Activated B cell treated with CpG ODN at 0.5 μM for 24 hours (primary cell): ENCODE measurements at places on chromosomes 7 and 10.

DNA sequence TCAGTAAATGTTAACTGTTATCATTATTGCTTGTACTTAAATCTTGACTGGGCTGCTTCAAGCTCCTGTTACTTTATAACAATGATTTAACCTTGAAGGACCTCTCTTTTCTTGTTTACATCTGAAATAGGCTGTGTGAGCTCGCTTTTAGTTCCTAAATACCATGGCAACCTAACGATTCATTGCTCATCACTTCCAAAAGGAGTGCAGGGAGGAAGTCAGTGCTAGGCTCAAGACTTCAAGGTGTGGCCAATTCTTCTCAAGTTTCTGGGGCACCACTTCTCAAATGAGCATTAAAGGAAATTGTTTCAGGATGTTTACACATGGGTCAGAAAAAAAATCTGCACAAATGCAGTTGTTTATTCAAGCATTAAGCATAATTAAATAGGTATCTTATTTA, 284.2 kb downstream of the MTERF1 start:
- no peak overlapping the region for H3K27ac ChIP-seq
- peaks cover 3% of the 10 kb centered on the region for H3K4me1 ChIP-seq
- H3K36me3 ChIP-seq = no peaks in the 10 kb centered on the region
- no peak overlapping the region for H3K4me3 ChIP-seq
- no peak for DNase-seq

- no peak for DNase-seq
- H3K27ac ChIP-seq = no peak overlapping the region
- no peaks in the 10 kb centered on the region for H3K27me3 ChIP-seq
- no peak overlapping the region for H3K4me3 ChIP-seq
Measured at GRCh38 chr7:151813997-151814396, 62.9 kb downstream of the PRKAG2 start.

DNA sequence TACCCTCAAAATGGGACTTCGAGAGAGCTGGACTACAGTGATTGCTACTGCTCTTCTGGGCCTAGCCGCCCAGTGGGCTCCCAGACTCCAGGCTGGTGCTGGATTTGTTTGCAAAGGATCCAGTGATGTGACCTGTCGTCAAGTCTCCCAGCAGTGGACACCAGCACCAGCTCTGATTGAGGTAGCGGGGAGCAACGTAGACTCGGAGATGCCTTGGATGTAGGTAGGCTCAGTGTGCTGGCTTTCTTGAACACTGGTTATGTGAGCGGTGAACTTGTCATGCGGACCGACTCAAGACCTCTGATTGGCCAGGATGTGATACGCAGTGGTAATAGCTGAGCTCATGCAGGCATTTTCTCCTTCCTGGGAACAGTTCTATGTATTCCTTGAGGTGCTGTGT, 19.4 kb downstream of the AKR1C2 start:
- H3K27ac ChIP-seq = no peak overlapping the region
- no peaks in the 10 kb centered on the region for H3K4me1 ChIP-seq
- H3K4me3 ChIP-seq = no peak overlapping the region
- no peaks in the 10 kb centered on the region for H3K36me3 ChIP-seq
- no peaks in the 10 kb centered on the region for H3K27me3 ChIP-seq
- no peak for DNase-seq

- no peak overlapping the region for H3K27ac ChIP-seq
- no peak for DNase-seq
- H3K4me3 ChIP-seq = no peak overlapping the region
- no peaks in the 10 kb centered on the region for H3K36me3 ChIP-seq
Measured at GRCh38 chr7:114659409-114660125, 245.0 kb downstream of the FOXP2 start.

DNA sequence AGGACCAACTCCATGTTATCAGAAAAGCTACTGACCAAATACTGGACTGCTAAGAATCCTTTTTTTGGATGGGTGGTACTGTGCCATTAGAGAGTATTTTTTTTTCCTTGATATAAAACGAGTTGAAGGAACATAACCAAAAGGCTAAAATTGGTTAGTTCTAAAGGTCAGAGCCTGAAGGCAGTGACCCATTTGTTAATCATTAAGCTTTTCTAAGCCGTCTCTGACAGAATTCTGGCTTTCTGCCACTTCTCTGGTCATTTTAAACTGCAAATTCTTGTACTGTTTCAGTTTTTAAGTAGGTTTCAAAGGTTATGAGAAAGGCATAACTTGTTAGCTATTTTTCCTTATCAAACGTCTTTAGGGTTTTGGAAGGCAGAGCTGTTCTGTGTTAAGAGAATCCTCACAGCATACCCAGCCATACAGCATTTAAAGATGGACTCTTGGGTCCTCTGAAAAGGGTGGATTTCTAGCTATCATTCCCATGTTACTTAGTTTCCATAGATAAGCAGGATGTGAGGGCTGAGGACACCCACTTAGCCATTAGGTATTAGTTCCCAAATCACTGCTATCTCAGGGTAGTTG, 196.8 kb downstream of the RNLS start:
- H3K27me3 ChIP-seq = no peaks in the 10 kb centered on the region
- H3K36me3 ChIP-seq = peaks cover 2% of the 10 kb centered on the region
- H3K4me3 ChIP-seq = no peak overlapping the region
- H3K4me1 ChIP-seq = peaks cover 26% of the 10 kb centered on the region
- H3K27ac ChIP-seq = no peak overlapping the region

DNA sequence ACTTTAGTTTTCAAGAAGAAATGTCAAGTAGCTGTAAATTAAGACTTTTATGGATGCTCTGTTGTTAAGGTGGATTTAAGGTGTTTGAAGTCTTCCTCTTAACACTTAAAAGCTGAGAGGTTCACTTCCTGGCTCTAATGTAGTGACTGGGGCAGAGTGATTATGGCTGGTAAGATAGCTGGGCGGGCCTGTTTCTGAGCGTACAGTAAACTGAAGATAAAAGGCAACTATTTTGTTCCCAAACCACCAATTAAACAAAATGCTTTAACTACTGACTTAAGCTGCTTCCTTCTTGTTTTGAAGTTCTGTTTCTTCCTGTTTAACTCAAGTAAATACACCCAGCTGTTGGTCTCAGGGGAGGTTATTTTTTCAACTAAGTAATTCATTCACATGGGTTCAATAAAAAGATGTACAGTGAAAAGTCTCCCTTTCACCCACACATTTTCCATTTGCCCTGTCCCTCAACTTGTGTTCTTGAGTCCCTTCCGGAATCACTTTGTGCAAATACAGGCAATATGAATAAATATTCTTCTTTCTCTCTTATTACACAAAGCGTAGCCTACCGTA, 19.3 kb downstream of the VWA2 start:
- no peaks in the 10 kb centered on the region for H3K36me3 ChIP-seq
- no peak for DNase-seq
- peaks cover 2% of the 10 kb centered on the region for H3K27me3 ChIP-seq

DNA sequence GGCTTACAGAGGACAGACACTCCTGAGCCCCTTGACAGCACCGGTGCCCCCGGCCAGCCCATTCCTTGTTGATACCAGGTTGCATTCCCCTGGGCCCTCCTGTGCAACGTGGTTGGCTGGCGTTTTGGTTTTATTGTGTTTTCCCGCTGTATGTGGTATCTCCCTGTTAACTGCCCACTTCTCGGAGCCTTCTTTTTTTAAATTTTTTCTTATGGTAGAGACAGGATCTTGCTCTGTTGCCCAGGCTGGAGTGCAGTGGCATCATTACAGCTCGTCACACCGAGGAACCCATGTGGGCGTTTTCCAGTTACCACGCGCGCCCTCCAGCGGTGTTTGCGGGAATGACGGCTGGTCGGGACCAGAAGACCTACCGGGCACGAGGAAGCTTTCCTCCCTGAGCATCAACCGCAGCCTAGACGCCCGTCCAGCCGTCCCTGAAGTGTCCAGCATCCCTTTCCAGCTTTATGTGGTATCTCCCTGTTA, 16.9 kb upstream of the ZFAND2A start:
- H3K4me1 ChIP-seq = peaks cover 11% of the 10 kb centered on the region
- H3K4me3 ChIP-seq = no peak overlapping the region
- no peak overlapping the region for H3K27ac ChIP-seq
- DNase-seq = peak; percentile 71
- H3K36me3 ChIP-seq = no peaks in the 10 kb centered on the region
- peaks cover 22% of the 10 kb centered on the region for H3K27me3 ChIP-seq

DNA sequence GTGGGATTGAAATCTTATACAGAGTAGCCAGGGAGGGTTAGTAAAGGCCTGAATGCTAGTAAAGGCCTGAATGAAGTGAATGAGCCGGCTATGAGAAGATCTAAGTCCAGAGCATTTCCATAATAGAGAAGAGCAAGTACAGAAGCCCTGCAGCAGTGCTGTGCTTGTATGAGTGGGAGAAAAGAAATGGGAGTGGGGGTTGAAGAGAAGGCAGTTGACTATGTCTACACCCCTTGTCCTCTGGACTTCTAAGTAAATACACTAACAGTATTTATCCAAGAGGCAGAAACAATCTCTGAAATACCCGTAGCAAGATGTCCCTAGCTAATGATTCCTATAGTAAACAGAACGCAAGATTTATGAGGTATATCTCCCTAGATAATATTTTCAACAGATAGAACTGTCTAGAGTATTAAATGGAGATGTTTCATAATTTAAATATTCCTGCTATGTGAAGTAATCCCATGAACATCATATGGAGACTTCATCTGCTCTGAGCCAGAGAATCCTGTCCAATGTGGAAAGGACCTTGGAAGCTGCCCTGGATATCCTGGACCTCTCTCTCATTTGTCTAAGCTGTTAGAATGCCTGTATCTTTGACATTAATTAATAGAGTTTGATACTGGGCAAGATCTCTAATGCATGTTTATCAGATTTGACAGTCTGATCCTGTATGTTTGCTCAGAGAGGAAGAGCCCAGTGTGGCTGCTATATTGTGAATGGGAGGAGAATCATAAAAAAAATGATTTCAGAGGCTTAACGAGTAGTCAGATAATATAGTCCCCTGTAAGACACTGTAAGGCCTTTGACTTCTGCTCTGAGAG, 171.6 kb downstream of the LRRN3 start:
- no peak for DNase-seq
- no peaks in the 10 kb centered on the region for H3K4me1 ChIP-seq
- H3K36me3 ChIP-seq = no peaks in the 10 kb centered on the region
- no peaks in the 10 kb centered on the region for H3K27me3 ChIP-seq
- H3K4me3 ChIP-seq = no peak overlapping the region

GRCh38 chr7:45874408-45875131, 1.7 kb upstream of the CCDC201 start:
- H3K4me3 ChIP-seq = no peak overlapping the region
- H3K27ac ChIP-seq = no peak overlapping the region
- no peak for DNase-seq
- H3K27me3 ChIP-seq = peaks cover 3% of the 10 kb centered on the region
- H3K4me1 ChIP-seq = no peaks in the 10 kb centered on the region

DNA sequence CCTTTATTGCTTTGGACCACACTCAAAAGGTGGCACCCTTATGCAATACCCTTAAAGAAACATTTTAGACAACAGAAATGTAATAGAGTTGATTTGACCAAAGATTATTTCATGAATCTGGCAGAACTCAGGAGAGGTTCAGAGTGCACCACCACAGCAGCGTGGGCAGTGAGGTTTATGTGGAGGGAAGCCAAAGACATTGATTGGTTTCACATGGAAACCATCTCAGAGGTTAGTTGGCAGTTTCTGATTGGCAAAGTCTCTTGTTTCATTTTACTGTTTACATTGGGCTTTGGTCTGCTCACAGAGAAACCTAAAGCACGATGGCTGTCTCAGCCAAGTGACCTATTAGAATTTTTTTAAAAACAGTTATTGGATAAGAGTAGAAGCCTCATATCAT, 101.3 kb downstream of the SDHAF3 start:
- H3K4me3 ChIP-seq = no peak overlapping the region
- H3K27ac ChIP-seq = no peak overlapping the region
- no peaks in the 10 kb centered on the region for H3K4me1 ChIP-seq
- DNase-seq = no peak

DNA sequence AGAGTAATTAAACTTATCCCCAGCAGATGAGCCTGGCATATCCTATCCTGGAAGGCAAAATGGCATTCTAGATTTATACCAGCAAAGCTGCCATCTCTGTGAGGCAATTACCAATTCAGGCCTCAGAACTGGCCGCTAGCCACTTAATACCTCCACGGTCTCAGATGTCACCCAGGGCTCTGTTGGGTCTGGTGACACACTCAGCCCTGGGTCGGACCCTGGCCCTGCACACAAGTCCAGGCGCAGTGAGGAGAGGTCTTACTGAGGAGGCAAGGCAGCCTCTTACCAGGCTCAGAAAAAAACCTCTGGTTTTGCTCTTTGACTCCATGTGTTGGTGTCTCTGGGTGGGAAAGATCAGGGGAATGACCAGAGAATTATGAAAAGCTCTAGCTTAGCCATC, 186.6 kb downstream of the EMX2 start:
- peaks cover 18% of the 10 kb centered on the region for H3K27me3 ChIP-seq
- no peak for DNase-seq
- no peak overlapping the region for H3K27ac ChIP-seq
- no peak overlapping the region for H3K4me3 ChIP-seq

GRCh38 chr10:45058580-45058979, 57.9 kb downstream of the ZNF22 start:
- H3K36me3 ChIP-seq = no peaks in the 10 kb centered on the region
- H3K4me1 ChIP-seq = no peaks in the 10 kb centered on the region
- H3K27me3 ChIP-seq = peaks cover 4% of the 10 kb centered on the region
- H3K4me3 ChIP-seq = no peak overlapping the region
- no peak for DNase-seq

DNA sequence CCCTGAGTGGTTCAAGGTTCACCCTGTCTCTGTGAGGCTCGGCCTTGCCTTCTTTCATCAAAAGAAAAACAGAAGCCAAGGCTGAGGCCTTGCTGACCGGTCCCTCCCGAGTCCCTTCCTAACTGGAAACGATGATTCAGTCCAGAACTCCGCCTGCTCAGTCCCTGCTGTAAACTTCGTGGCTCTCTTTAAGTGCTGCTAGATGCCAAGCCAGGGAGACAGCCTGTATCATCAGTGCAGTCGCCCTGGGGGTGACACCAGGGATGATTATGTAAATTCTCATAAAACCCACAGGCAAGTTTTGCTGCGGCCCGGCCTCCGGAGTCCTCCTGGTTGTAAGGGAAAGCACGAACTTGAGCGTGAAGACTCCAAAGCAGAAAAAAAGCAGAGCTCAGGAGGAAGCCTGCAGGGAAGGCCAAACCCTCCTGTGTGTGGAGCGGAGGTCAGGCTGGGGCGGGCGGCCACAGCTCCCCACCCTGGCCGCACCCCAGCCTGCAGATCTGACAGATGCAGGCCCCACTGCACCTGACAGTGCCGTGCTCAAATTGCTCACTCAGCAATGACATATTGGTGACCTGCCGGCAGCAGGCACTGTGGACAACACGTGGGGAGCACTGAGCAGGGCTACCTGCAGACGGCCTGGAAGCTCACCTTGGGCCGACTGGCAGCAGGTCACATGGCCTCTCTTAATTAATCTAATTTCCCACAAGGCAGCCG, 123.4 kb downstream of the DYNC2I1 start:
- no peaks in the 10 kb centered on the region for H3K27me3 ChIP-seq
- H3K4me3 ChIP-seq = no peak overlapping the region
- DNase-seq = no peak
- peaks cover 14% of the 10 kb centered on the region for H3K4me1 ChIP-seq
